ENCODE measurements at places on chromosomes 16 and 17.

DNA sequence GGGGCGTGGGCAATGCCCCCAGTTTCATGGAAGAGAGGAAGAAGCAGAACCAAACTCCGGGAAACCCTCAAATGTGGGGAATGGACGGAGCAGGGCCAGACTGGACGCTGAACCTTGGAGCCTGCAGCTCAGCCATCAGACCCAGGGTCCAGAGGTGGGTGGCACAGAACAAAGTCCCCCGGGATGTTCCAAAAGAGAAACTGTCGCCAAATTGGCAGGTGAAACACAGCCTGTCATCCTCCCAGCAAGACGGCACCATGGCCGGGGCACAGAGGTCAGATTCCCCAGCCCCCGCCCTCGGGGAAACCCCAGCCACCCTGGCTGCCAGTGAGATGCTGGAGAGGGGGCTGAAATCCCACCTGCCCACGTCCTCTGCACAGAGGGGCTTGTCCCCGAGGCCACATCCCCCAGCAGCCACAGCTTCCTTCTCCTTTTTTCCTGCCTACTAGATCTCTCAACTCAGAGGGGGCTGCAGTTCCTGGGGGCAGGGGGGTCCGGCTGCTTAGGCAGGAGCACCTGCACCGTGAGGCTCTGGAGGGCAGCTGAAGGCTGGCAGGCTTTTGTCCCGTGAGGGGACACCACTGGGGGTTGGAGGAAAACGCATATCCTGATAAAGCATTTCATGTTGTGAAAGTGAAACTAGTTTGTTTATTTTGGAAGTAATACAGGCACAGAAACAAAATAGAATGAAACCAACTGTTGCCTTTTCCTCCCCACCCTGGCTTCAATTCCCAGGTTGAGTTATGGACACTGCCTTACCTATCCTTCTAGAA, 1.2 kb upstream of the SECTM1 start:
- no peak for DNase-seq

DNA sequence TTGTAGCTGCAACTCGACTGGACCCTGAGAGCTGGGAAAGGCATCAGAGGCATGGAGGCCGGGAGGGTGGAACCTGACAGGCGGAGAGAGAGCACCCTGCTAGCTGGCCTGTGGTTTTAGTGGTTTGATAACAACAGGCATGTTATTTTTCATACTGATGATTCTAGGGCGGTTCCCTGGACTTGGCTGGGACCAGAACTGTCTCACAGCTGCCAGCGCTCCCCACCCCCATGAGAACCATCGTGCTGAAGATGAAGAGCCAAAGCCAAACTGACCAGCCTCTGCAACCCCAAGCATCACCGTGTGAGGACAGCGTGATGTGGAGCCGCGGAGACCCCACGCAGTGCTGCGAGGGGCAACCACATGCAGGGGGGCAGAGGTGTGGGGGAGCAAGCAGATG, 28.5 kb downstream of the MXRA7 start:
- peak; percentile 89 for DNase-seq

DNA sequence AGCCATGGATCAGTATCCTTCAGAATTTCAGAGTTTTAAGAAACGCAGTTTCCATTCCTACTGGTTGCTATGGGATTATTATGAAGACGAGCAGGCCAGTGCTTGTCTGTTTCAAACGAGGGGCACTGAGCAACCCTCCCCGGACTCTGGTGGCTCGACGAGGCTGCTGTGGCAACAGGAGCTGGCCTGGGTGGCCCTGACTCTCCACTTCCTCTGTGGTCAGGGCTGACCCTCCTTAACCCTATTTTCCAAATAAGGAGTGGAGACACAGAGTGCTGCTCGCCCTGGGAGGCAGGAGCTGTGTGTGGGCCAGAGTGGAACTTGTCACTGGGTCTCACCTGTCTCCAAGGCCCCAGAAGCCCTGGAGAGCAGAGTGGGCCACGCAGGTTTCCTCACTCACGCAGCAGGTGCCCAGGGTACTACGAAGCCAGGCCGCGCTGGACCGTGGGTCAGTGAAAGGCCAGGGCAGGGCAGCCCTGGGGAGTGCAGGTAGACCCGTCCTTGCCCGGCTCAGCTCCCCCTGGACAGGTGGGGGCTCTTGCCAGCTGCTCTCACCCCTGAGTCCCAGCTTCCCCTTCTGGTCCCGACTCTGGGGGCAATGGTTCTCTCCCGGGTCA, 3.3 kb downstream of the GALNS start:
- no peak for DNase-seq

GRCh38 chr17:57626520-57627210, 118.4 kb downstream of the CCDC182 start:
- no peak for DNase-seq

GRCh38 chr16:3637371-3637923, 17.0 kb upstream of the DNASE1 start:
- DNase-seq = no peak

GRCh38 chr17:82566129-82566960, 46.8 kb downstream of the FOXK2 start:
- DNase-seq = no peak

DNA sequence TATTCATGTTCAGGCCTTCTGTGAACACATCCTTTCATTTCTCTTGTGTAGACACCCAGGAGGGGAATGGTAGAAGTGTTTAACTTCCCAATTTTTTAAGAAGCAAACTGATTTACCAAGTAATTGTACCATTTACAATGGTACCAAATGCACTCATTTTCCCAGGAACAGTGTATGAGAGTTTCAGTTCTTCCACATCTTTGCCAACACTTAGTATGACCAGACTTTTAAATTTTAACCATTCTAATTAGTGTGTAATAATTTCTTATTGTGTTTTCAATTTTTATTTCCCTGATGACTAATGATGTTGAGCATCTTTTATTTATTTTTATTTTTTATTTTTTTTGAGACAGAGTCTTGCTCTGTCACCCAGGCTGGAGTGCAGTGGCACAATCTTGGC, 10.2 kb upstream of the WFIKKN2 start:
- DNase-seq = no peak

DNA sequence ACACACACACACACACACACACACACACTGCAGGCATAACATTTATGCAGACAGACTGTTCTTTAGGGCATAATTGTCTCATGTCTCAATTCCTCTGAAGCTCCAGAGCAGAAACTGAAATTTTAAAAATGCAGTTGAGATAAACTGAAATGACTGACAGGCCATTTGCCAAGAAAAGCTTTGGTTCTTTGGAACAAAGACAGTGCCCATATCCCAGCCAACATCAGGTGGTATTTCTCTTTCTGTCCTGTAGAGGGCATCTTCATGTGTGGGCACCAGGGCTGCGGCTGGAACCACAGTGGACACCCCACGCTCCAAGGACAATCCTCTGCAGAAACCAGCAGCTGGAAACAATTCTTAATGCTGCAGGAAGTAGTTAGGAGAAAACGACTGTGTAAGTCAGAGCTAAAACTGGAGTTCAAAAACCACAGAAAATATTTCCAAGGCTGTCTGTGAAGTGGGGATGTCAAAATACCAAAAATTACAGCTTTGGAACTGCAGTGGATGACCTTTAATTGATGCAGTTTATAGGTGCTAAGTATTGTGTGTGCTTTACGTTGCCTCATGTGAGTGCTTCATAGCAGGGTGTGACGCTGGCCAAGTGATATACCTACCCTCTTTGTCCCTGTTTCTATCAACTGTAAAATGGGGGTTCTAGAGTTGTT, 10.6 kb upstream of the MEFV start:
- peak; percentile 71 for DNase-seq

DNA sequence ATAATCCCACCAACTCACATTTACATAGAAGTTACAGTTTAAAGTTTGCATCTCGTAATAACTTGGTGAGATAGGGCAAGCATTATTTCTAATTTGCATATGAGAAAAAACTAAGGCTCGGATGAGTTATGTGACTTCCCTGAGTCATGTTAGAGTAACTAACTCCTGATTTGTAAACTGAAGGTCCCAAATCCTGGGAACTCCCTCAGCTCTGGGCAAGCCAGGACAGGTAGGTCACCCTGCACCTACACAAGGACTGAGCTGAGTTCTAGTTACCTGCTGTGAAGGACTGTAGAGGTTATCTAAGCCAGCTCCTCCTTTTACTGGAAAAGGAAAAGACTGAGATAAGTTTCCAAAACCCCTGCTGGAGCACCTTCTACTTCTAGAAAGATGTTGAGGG, 92.1 kb upstream of the HLF start:
- DNase-seq = no peak

- no peak for DNase-seq
Measured at GRCh38 chr16:10931134-10931533, 11.1 kb downstream of the DEXI start.

DNA sequence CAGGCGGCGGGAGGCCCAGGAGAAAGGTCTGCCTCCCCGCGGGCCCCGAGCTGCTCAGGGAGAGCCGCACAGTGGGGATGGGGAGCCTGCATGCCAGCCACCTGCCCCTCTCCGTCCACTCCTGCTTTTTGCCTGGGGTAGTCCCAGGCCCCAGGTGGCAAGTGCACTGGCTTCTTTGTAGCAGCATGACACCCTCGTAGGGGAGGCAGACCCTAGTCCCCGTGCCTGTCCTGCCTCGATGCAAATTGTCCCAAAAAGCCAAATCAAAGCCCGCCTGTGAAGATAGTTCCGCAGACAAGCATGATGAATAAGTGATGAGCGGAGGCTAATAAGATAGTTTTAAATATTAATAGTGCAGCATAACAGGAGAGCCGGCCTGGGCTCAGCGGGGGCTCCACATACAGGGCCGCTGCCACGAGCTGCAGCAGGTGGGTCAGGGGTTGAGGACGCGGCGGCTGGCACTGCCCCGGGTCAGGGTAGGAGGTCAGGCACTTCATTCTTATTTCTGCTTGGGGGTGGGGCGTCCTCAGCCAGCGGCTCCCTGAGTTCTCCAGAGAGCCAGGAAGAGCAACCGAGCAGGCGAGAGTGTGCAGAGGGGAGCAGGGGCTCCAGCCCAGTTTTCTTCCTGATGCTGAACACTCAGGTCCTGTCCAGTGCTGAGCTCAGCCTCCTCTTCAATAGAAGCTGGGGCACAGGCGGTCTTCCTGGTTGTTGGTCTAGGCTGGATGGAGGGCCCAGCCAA, 26.8 kb downstream of the GINS2 start:
- DNase-seq = no peak

GRCh38 chr16:84391151-84392030, 23.1 kb downstream of the ATP2C2 start:
- no peak for DNase-seq

DNA sequence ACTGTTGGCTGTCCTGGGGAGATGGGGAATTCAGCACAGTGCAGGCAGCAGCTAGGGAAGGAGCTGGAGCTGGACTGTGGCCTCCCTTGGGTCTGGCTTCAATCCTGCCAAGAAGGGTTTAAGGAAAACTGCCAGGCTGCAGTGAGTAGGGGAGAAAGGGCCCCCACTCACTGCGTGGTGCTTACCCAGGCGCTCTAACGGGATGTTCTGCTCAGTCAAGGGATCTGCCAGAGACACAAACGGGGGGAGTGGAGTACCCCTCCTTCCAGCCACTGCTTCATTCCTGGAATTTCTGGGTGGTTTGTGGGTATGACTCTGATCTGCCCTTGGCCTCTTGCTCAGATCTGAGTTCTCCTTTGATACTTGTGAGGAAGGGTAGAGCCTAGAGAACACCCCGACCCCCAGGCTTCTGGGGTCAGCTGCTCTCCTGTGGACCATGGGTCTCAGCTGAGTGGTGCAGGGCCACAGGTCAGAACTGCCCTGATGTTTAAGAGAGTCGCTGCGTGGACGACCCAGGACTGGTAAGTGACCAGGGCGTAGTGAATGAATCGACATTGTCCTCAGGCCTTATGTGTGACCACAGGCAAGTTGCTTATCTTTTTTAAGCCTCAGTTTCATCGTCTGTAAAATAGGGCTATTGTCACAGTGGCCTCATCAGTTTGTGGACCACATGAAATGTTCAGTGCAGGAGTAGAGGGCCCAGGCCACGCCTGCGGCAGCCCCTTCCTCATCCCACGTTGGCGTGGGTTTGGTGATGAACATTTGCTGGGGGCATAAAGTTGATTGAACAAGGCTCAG, 9.6 kb downstream of the CRISPLD2 start:
- peak; percentile 85 for DNase-seq

DNA sequence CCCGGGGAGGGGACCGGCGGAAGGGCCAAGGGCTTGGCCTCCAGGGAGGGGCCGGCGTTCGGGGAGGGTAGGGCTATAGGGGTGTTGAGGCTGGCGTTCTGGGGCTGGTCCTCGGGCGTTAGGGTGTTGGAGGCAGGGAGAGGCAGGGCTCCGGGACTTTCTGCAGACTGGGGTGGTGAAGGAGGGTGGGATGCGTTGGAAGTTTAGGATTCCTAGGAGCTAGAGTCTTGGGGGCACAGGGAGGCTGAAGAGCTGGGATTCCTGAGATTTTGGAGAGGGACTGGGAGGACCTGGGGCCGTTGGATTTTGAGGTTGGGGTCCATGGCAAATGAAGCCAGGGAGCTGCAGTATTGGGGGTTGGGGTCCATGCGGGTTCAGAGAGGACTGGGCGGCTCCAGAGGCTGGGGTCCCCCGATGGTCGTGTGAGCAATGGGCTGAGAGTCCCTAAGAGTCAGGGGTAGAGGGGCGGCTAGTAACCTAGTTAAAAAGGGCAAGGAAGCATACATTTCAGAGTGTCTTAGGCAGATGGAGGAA, 740 bp downstream of the NFATC2IP start:
- no peak for DNase-seq

DNA sequence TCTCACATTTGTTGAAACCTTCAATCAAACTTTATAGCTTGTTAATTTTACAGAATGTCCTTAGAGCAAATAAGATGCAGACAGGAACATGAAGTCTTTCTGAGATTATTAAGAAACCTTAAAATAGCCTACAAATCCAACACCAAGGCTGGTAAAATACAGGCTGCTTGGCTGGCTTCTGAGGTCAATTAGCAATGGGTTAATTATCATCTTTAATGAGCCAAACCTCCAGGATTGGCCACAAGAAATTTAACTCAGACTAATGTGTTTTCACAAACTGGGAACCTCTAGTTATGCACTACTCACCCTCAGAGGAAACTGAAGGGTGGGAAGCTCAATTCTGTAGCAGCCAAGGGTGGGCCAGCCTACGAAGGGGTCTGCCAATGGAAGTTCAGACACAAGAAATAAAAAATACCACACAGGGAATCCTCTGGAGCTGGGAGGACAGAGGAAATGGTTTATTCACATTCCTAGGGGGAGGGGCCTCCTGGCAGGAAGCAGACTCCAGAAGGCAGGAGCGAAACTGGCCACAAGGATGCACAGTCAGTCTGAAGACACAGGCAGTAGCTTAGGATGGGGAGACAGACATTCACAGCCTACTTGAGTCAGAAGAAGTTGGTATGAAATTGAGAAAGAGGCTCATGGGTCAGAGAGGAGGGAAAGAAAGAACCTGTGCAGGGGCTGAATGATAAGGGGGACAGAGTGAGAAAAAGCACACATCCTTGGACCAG, 36.1 kb downstream of the HIC1 start:
- peak; percentile 85 for DNase-seq

DNA sequence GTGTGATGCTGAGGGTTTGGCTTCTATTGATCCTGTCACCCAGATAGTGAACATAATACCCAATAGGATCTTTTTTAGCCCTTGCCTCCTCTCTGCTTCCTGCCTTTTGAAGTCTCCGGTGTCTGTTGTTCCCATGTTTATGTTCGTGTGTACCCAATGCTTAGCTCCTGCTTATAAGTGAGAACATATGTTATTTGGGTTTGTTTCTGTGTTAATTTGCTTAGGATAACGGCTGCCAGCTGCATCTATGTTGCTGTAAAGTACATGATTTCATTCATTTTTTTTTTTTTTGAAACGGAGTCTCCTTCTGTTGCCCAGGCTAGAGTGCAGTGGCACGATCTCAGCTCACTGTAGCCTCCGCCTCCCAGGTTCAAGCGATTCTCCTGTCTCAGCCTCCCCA, 23.0 kb downstream of the DUS2 start:
- DNase-seq = no peak

- DNase-seq = no peak
Measured at GRCh38 chr16:75195811-75196790, 10.9 kb downstream of the CTRB2 start.
